Hematopoietic multipotent progenitor cell treated with erythropoietin and hydrocortisone succinate and interleukin-3 and kit ligand, for 17 days (in vitro differentiated cells): ENCODE measurements at places on chromosomes 1 and 21.

- DNase-seq, result no peak
Observed at GRCh38 chr1:172531412-172532182, 1.4 kb upstream of the SUCO start.

DNA sequence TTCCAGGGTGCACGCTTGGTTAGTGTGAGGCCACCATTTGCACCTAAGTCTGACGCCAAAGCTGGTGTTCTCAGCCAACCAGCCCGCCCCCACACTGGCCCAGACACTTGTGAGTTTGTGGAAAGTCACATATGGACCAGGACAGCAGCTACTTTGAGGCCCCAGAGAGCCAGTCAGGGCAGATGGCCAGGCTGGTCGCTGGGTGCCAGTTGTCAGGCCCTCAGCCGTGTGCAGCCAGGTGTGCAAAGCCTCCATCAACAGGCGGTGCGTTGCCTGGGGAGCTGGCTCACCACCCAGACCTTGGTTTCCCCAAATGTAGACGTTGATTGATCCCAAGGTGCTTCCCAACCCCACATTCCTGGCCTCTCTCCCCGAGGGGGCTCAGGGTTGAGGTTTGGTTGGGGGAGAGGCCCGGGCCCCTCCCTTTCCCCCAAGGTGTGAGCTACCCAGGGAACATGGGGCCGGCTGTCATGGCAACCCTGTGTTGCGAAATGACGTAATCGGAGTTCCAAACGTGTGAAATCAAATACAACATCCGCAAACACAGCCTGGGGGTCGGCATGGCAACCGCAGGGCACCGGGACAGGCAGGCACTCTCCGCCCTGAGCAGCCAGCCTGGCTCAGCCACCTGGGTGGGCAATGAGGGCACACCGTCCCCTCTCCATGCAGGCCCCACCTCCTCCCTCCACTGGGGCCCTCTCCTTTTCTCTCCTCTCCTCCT, 42.2 kb upstream of the WNT4 start:
- no peak for DNase-seq

GRCh38 chr1:32878637-32879041, 7.7 kb upstream of the HPCA start:
- no peak for DNase-seq

DNA sequence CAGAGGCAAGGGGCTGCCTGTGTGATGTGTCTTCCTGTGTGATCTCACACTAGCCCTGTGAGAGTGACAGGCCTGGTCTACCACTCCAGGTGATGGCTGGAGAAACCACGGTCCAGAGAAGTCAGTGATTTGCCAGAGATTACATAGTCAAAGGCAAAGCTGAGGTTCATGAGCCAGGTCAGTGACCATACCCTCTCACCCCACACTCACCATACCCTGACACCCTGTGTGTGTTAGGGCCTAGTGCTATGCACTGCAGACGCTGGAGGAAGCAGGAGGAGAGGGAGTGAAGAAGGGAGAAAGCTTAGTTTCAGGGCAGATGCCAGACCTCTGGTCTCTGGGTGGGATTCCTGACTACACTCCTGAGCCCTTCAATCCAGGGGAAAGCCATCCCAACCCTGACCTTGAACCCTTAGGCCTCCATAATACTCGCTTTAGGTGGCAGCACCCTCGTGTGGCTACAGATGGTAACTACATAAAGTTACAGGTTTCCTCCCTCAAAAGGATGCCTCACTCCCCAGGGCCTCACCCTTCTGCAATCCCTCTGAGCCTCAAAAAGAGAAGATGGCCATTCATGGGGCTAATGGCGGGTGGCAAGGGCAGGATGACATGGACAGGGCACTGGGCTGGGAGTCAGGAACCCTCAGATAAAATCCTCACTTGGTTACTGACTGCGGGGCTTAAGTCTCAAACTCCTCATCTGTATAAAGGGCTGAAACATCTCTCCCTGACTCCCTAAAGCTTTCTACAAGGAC, 20.8 kb upstream of the SDC3 start:
- DNase-seq, result peak; percentile 62

DNA sequence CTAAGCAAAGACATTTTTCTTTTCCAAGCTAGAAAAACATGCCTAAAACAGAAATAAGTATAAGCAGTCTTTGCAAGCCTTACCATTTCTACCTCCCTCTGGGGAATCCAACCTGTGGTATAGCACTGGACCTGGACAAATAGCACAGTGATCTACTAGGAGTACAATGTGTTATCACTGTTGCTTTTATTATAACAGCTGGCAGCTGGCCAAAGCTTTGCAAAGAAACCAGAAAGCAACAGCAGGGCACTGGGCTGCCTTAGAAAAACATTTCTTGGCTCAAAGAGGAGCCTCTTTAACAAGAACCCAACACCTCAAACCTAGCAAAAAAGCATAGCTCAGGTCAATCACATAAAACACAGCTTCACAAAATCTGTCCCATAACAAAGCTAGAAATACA, 294.5 kb upstream of the GREM2 start:
- DNase-seq, result no peak

- DNase-seq, result peak; percentile 58
Observed at GRCh38 chr21:33522953-33523349, 19.0 kb downstream of the GART start.

- DNase-seq, result no peak
Observed at GRCh38 chr1:43277116-43277876, 7.5 kb downstream of the TMEM125 start.

DNA sequence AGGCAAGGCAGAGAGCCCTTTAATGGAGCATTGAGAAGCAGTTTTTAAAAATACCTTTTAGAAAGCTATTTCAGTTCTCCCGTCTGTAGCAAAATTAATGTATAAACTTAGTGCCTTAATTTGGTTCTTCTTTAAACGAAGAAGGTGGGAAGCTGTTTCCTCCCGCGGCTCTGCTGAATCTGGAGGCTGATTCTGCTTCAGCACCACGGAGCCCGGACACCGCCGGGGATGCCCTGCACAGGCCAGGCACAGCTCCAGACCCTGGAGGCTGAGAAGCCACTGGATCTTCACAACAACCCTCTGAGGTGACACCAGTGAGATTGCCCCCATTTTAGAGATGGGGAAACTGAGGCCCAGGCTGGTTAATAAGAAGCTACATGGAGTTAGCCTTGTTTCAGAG, 175.8 kb upstream of the VAMP3 start:
- no peak for DNase-seq

DNA sequence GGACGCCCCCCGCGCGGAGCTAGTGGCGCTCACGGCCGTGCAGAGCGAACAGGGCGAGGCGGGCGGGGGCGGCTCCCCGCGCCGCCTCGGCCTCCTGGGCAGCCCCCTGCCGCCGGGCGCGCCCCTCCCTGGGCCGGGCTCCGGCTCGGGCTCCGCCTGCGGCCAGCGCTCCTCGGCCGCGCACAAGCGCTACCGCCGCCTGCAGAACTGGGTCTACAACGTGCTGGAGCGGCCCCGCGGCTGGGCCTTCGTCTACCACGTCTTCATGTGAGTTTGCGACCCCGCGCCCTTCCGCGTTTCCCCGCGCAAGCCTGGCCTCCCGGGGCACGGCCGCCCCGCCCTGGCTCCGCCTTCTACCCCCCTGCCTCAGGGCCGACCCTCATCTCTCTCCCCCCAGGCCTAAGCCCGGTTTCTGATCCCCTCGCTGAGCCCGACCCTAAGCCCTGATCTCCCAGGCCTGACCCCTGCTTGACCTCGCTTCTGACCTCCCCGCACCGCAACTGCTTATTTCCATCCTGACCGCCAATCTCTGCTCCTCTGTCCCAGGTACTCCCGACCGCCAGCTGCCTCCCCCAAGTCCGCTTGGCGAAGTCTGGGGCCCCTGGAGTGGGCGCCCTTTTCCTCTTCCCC, 669 bp downstream of the KCNQ4 start:
- DNase-seq, result no peak

DNA sequence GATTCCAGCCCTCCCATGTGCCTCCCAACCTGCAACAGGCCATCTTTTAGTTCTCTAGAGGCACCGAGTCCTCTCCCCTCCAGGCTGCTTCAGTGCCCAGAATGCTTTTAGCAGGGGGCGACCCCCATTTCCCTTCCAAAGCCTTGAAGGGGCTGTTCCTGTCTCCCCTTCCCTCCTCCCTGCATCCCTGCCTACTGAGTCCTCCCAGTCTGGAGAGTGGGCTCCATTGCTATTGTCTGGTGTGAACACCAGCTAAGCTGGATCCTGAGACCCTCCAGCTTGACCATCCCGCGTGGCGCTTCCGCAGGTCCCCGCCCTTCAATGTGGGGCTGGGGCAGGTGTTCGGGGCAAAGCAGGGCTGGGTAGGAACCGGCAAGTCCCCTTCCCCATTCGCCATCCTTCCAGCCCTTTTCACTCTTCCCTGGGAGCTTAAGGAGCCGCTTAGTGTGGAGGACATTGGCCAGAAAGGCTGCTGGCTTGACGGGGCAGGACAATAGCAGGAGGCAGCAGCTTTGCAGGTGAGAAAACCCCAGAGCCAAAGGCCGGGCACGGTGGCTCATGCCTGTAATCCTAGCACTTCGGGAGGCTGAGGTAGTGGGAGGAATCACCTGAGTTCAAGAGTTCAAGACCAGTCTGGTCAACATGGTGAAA, 32.2 kb downstream of the PADI6 start:
- no peak for DNase-seq

GRCh38 chr1:181383695-181384094, 99.6 kb upstream of the CACNA1E start:
- no peak for DNase-seq

DNA sequence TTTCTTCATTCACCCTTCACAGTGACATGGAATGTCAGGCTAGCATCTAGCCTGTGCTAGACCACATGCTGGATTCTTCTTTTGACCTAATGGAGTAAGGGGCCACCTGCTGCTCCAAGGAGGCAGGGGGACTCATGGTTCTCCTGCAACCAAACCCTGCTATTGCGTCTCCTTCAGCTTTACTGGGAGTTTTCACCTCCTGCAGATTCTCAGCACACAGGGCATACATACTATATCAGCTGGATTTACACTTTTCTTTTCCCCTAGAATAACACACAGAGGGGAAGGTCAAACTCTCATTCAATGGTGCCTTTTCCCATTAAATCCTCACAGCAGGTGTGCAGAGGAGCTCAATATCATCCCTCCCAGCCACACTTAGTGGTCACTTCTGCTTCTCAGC, 16.6 kb upstream of the AK5 start:
- DNase-seq, result no peak

- DNase-seq, result no peak
Observed at GRCh38 chr21:38794978-38795377, 10.8 kb upstream of the ETS2 start.

- DNase-seq, result no peak
Observed at GRCh38 chr1:205920159-205920558, 23.1 kb downstream of the SLC26A9 start.

DNA sequence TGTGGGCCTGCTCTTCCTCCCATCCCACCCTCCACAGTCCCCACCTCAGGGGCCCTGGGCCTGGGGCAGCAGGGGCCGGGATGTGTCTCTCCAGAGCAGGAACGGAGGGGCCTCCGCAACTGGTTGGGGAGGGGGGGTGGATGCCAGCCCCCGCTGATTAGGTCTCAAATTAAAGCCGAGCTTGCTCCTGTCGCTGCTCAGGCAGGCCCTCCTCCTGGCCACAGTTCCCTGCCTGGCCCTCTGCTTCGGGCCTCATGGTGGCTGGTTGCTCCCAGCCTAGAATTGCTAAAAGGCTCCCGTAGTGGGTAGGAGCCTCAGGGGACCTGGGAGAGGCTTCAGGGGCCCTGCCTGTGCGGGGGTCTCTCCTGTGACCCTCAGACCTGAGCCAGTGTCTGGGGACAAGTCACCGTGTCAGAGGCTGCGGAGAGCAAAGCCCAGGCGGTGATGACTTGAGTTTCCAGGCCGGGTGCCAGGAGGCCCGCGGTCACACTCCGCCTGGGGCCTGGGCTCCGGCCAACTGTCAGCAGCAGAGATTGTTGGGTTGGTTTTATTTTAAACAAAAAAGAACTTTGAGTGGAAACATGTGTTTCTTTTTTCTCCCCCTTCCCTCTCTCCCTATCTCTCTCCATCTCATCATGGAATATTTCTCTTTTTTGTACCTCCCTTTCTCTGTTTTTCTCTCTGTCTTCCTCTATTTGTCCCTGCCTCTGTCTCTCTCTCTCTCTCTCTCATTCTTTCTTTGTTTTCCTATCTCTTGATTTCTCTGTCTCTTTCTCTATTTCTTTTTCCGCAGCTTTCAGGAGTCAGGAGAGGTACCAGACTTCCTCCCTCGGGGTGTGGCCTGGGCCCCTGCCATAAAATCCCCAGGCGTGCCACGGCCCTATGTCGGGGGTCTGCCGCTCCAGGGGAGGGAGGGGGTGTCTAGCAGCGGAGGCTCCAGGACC, 20.0 kb upstream of the EPHA2 start:
- no peak for DNase-seq

- DNase-seq, result no peak
Observed at GRCh38 chr1:32858136-32858535, 12.6 kb downstream of the FNDC5 start.

DNA sequence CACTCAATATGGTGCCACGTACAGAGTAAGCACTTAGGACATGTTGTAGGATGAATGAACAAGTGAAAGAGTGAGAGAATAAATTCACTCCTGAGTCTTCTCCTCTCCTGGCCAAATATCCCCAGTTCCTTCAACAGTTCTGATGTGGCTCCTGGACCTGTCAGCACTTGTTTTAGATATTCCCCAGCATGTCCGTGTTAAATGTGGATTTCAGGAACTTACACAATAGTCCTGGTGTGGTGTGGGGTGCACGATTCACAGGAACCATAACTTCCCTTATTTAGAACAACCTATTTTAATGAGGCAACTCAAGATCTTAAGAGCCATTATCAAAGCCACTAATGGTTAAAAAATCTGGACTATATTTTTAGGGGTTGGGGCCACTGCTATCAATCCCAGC, 39.0 kb upstream of the MYSM1 start:
- DNase-seq, result no peak

DNA sequence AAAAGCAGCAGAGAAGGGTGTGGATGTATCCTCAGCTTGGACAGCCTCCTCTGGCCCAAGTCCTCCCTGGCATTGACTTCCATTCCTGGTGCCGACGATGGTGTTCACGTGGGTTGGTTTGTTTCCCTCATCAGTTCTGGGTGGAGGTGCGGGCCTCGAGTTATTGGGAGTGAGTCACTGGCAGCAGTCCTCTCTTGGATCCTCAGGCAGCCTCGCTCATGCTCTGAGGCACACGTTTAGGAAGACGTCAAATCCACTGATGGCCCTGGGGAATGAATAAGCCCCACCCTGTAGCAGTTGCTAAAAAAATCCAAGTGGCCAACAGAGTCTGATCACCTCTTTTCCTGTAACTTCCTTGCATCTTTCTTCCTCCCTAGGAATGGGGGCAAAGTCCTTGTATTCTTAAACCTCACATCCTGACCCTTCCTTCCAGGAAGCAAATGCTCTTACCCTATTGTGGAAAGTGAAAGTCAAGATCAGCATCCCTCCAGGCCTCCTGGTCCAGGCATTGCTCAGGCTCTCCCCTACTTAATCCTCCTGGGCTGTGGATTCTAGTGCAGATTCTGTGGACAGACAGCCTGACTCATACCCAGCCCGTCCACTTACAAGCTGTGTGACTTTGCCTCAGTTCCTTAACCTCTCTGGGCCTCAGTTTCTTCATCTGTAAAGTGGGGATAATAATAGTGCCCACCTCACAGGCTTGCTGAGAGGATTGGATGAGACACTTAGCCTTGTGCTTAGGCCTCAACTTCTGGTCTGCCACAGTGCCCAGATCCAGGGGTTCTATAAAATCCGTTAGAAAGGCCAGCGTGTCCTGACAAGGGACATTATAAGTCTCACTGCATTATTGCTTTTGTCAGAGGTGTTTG, 111.1 kb downstream of the TLR5 start:
- DNase-seq, result no peak
